ENCODE measurements at places on chromosomes 1 and 21.

GRCh38 chr1:219533280-219533679 is 79.6 kb downstream of the ZC3H11B start:
- DNase-seq = no peak

GRCh38 chr1:154502066-154502743 is at the start of the genes SHE and TDRD10:
SHE (minus strand) TSS chr1:154502412; CDS start chr1:154502026, 386 bp downstream.
TDRD10 (plus strand) TSS chr1:154502219; CDS start chr1:154506904, 4,685 bp downstream.
- no peak for DNase-seq

DNA sequence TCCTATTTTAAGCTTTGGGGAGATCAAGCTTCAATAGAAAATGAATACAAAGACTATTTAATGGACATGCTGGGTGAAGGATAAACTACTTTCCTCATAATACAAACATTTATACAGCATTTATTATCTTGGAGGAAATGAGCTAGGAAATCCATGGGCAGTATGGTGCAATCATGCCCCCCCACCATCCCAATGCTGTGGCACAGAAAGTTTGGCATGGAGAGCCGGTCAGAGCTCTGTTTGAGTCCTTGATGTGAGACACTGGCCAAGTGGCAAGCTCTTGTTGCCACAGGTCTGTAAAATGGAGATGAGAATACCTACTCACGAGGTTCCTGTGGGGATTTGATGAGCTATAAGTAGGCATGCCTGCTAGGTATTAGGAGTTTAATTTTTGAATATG is 120.6 kb downstream of the MAB21L3 start:
- DNase-seq = no peak

DNA sequence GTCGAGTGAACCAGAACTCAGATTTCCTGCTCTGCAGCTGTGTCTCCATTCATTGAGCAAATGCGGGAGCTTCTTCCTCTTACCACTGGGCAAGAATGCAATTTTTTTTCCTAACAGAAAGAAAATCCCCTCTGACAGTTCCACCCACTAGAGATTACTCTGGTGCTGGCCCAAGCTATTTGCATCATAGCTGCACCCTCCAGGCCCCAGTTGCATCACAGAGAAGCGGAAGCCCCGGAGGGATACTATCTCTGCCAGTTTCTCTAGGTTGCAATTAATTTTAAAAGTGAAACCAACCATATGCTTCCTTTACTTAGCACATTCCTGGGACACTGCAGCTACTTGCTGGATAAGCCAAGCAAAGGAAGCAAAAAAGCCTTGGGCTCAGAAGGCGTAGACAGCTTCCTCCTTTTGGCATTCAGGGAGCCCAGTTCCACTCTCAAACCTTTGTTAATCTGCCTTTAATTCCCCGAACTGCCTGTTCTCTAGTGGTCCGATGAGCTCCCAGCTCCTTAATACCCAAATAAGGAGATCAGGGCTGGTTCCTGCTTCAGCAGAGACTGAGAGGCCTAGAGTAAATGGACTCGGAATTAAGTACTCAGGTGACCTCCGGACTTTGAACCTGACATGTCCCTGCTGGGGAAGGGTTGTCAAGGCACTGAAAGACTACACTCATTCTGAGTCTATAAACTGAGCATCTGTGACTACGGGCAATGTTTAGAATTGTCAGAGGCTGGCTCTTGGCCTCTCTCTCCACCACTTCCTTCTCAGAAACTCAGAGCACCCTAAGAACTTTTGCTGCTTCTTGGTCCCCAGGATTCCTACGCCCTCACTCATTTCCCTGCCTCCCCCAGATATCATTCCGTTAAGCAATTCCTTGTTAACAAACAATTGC is 72.5 kb upstream of the TNFSF18 start:
- DNase-seq = no peak

DNA sequence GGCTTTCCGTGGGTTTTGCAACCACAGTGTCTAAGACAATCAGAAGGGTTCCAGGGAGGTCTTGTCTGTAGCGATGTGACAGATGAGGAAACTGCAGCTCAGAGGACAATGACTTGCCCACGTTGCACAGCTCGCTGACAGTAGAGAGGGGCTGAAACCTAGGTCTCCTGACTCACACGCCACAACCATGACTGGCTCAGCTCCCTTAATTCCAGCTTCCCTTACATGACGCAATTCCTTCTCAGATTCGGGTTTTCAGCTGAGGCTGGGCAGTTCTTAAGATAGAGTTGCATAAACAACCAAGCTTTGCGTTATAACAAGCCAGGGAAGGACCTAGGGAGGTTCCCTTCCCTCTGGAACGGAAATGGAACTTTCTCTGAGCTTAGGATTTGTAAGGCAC is 36.3 kb downstream of the DHCR24 start:
- DNase-seq = no peak

DNA sequence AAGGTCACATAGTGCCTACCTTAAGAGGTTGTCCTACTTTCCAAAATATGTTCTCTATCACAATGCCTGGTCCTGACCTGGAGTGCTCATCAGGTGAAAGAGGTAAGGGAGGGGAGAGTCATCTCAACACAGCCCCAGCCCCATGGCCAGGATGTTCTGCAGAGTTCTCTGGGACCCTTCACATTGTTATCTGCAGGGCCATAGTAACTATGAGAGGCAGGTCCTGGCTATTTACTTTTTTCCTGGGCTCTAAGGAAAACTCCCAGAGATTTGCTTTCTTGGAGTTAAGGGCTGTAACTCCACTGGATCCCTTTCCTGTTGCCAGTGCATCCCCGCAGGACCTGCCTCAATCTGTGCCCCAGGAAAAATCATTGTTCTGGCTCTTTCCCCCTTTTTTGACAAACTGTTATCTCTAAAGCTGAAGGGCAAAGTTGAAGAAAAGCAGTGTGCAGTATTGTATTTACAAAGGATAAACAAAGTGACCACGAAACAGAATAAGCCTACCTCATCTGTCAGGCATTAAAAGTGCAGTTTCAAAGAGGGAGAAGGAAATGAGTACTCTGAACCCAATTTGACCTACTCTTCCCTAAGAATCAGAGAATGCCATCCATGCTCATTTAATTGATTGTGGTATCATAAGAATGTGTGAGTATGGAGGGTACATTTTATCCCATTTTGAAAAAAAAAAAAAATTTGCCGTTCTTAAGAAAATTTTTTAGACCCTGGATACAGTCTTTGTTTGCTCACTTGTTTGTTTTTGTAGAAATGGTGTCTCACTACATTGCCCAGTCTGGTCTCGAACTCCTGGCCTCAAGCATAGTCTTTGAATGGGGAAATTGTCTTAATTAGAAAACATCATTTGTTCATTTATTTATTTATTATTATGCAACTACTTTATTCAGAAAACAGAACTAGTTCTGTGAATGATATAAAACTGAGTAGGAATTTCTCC is 149.6 kb downstream of the RHOU start:
- no peak for DNase-seq

GRCh38 chr1:151367658-151368392 is 4.7 kb downstream of the SELENBP1 start:
- no peak for DNase-seq

- no peak for DNase-seq
Observed at GRCh38 chr1:16281765-16282164, 44.8 kb upstream of the CPLANE2 start.

DNA sequence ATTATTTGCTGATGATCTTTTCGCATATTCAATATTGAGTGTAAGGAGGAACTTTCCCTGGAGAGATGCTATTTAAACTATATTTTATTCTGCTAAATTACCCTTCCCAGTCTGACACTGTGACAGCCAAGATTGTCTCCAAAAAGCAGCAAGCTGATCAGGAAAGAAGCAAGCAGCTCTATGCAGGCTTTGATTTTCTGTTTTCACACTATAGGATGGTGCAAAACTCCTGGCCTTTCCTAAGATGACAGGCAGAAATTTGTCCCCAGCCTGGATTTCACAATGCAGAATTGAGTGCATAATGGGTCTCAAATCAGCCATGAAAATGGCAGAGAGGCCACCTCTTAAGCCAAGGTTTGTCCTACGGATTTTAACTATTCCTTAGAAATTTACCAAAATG is 1.1 kb downstream of the SGIP1 start:
- DNase-seq = no peak

DNA sequence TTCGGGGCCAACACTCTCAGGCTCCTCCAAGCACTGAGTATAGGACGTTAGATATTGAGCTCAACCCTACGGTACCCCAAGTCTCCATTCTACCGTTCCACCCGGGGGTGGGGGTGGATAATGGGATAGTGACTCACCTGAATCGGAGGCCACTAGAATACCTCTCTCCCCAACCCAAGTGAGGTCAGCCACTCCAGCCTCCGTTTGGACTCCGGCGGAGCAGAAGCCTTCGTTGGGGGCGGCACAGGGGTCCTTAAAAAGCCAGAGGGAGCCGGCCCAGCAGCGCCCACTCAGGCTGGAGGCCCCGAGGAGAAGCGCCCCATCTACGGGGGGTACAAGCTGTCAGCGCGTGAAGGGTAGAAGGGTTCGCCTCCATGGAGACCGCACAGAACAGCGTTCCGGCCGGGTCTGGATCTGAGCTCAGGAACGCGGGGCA is 556 bp downstream of the WDR77 start:
- peak; percentile 12 for DNase-seq

DNA sequence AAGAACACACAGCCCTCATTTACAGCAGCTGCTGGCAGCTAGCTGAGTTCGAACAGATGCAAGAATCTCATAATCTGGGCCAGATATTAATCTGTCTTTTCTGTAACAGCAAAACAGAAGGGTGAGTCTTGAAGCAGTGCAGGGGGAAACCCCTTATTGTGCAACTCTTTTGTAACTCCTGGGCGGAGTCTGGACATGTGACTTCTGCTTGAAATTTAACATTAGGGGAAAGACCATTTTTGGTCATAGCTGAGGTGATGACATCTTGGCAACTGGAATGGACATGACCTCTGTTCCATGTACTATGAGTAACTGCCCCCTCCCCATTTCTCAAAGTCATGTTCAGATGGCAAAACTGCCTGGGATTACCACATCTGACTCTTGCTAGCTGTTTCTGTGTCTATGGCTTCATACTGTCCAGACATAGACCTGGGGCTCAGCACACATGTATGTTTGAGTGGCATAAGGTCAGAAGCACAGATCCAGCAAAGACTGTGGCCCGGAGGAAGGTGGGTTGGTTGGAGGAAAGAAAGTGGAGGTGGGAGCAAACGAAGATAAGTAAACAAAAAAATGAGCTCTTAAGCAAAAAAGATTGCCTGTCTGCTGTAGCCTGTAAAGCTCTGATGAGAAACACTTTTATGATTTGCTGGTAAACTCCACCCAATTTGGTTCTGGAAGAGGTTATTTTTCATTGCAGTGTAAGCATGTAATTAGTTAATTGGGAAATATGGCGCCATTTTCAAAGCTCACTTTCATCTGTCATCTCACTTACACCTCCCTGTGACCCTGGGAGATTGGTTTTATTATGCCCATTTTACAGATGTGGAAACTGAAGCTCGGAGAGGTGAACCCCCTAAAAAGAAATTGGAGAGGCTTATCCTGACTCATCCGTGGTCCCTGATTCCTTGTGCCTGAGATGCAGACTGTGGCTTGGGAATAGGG is 26.1 kb downstream of the ETS2 start:
- no peak for DNase-seq

- DNase-seq = no peak
Observed at GRCh38 chr1:208551633-208552320, 307.6 kb upstream of the PLXNA2 start.

DNA sequence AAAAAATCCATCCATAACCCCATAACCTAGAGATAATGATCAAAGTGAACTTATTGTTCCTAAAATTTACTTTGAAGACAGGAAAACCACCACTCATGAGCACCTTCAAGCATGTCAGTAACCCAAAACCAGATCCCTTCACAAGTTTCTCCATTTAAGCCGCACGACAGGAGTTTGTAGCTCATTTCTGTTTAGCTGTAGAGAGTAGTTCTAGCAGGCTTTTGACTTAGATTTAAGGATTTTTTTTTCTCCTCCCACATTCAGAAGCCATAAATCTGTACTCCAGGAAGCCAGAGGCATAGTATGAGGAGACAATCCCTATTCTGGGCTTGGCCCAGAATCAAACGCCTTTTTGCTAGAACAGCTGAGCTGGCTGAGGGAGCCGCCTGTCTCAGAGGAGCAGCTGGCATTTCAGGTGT is 25.6 kb downstream of the TOMM20 start:
- no peak for DNase-seq

- no peak for DNase-seq
Observed at GRCh38 chr1:37323486-37324377, 150.6 kb upstream of the ZC3H12A start.

DNA sequence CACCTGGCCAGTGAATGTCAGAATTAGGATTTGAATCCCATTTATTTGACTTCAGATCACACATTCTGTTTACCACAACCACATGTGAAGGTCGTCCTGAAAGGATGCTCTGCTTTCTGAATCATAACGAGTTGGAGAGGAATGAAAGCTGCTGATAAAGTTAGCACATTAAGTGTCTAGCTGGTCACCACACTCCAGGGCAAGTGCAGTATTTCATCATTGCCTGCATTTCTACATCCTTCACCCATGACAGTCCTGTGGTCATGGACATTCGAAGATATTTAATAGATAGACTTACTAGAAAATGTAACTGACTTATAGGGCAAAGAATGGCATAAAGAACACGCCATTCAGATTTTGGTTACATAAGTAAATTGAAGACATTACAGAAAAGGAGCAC is 52.7 kb upstream of the ST6GALNAC3 start:
- DNase-seq = no peak

DNA sequence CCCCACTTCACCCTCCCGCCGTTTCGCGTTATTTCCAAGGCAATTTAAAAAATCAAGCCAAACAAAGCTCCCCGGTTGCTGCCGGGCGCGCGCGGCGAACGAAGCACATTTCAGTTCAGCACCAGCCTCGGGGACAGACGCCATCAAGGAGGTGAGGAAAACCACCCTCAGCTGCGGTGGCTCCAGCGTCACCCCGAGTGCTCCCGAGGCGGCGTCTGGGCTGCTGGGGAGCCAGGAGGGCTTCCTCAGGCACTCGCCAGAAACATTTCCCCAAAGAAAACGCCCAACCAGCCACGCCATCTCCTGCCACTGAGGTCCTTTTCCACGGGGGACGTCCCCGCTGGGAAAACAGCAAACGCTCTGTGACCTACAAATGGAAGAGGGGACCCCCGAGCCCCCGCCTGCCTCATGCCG is 623 bp downstream of the GNG4 start:
- DNase-seq = peak; percentile 17

DNA sequence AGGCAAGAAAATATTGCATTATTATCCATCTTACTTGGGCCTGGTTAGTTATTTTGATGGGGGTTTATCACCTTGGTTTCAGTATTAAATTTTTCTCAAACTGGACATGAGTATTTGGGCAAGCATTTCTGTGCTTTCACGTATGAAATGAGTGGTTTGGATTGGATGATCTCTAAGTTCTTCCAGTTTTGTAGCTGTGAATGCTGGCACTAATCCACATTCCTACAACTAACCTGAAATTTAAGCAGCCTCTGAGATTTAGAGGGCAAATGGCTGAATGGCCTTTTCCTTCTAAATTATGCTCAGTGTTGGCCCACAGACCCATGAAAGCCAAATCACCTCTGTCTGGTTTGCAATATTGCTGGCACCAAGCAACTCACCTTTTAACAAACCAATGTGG is 475.0 kb upstream of the B3GALT2 start:
- DNase-seq = no peak

DNA sequence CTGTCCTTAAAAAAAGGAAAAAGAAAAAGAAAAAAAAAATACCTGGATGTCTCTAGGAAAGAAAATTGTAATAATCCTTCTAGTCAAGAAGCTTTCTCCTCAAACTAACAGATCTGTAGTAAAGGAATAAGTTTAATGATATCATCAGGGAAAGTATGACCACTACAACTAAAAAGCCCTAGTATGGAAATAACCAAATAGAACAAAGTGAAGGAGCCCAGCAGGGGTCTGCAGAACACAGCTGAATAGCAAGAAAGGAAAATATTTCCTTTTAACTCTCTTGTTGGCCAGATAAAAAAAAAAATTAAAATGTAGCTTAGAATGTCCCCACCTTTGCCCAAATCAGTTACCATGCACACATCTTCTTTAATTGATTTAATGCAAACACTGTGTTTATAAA is 43.2 kb downstream of the PRRX1 start:
- DNase-seq = no peak

Measured in stimulated activated CD8-positive, alpha-beta memory T cell treated with anti-CD3 and anti-CD28 coated beads, Interleukin-15, amount 100 ng/mL, for 4 hours (primary cell).